ENCODE measurements at places on chromosomes 11 and 22.

DNA sequence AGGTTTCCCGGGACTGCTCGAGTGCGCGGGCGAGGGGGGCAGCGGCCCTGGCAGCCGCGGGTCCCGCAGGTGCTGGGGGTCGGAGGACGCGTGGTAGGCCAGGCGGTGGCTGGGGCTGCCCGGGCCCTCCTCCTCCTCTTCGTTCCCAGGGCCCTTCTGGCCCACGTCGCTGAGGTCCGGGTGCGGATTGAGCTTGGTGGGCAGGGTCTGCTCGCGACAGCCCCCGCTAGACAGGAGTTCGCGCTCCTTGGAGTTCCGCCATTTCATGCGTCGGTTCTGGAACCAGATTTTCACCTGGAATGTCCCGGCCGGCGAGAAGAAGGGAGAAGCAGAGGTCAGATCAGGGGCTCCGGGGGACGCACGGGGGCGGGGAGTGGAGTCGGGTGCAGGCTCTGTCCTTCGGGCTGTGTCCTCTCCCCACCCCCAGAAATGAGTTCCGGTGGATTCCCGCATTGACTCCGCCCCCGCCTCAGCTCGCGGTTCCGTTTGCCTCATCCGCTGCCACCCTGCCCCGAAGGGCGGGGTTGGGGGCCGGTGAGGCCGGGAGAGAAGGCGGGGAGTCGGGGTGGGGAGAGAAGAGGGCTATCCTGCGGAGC is 3.9 kb downstream of the DBX1 start:
- no peak for DNase-seq

DNA sequence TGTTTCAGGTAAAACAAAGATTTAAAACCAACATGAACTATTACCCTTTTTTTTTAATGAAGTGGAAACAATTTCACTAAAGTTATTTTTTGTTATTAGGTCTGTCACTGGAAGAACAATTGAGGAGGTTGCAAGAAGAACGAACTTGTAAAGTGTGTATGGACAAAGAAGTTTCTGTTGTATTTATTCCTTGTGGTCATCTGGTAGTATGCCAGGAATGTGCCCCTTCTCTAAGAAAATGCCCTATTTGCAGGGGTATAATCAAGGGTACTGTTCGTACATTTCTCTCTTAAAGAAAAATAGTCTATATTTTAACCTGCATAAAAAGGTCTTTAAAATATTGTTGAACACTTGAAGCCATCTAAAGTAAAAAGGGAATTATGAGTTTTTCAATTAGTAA is 30.9 kb downstream of the BIRC2 start:
- no peak for DNase-seq

- no peak for DNase-seq
These were observed 105.8 kb upstream of the TRIM77 start for GRCh38 chr11:89604281-89604680.

GRCh38 chr22:22180738-22181285 is 63.8 kb upstream of the VPREB1 start:
- no peak for DNase-seq

DNA sequence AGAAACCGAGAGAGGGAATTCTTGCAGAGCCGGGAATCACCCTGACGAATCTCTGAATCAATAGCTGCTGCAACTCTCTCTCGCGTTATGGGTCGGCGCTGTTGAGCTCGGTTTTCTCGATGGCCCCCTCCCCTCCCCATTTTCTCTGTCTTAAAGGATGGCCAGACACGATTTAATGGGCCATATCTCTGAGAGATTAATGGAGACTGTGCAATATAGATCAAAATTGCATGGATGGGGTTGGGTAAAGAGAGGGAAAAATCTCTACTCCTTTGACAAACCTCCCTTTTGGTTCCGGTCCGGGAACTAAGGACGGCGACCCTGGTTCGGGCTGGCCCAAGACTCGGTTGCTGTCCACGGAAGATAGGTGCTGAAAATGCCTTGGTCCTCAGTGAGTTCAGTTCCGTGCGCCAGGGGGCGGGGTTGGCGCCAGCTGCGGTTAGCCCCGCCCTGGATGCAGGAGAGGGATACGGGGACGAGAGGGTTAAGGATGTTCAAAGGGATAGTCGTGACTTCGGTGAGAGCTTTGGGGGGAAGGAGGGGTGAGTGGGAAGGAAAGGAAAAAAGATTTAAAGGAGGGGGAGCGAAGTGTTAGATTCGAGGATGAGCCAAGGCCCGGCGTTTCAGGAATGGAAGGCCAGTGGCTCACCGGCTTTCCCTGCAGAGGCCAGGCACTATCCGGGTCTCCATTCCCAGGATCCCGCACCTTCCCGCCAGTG is 103.6 kb upstream of the HSD17B12 start:
- DNase-seq, result no peak

DNA sequence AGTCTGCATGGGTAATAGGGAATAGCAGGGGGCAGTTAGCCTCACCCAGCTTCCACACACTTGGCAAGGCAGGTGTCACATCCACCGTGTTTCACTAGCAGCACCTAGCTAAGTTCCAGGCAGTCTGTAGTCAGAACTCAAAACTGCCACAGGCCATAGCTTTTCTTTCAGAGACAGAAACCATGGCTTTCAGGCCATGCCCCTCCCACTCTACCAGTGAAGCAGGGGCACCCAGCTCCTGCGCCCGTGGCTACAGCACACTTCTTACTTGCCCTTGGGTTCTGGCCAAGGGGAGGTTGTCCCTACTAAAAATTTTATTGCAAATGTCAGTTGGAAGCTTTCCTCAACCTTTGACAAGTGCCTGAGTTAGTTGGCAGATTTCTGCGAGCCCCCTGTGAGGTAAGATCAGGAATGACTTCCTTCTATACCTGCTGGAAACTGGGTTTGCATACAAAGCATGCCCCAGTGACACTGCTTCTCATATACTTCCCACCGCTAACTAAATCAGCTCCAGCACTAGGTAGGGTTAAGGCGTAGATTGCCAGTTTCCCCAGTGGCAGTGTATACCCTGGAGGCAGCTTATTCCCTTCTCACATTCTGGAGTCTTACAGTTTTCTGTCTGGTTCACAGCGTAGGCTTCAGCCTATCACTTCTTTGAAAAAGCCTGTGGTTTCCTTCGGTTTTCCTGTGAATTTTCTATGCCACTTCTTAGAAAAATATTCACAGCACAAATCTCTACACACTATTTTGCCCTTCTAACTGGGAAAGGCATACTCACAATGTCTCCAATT is 139.0 kb upstream of the LUZP2 start:
- no peak for DNase-seq

- DNase-seq, result no peak
These were observed 12.4 kb downstream of the POLR3H start for GRCh38 chr22:41531715-41532477.

DNA sequence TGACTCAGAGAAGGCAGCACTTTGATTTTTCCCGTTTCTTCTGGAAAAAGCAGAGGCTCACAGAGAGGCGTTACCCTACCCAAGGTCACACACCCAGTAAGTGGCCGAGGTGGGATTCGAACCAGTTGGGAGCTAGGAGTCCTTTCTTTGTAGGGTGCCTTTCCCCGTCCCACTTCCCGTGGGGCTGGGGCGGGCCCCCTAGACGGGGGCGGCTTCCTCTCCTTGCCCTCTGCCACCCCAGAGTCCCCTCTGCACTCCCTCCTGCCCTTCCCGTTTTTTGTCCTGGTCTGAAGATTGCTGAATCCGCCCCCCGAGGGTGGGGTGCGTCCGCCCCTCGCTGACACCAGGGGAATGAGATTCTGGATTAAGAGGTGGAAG is 747 bp downstream of the TPCN2 start:
- DNase-seq, result no peak

- DNase-seq, result no peak
These were observed 24.8 kb upstream of the SWAP70 start for GRCh38 chr11:9639099-9639498.

GRCh38 chr11:45847911-45848316 is 639 bp downstream of the CRY2 start:
- no peak for DNase-seq

- DNase-seq, result no peak
These were observed 16.9 kb upstream of the CDC42BPG start for GRCh38 chr11:64861227-64861975.

GRCh38 chr11:130475426-130476053 is 27.1 kb downstream of the ADAMTS15 start:
- no peak for DNase-seq

- no peak for DNase-seq
These were observed 41.8 kb downstream of the CCDC81 start for GRCh38 chr11:86416494-86416893.

DNA sequence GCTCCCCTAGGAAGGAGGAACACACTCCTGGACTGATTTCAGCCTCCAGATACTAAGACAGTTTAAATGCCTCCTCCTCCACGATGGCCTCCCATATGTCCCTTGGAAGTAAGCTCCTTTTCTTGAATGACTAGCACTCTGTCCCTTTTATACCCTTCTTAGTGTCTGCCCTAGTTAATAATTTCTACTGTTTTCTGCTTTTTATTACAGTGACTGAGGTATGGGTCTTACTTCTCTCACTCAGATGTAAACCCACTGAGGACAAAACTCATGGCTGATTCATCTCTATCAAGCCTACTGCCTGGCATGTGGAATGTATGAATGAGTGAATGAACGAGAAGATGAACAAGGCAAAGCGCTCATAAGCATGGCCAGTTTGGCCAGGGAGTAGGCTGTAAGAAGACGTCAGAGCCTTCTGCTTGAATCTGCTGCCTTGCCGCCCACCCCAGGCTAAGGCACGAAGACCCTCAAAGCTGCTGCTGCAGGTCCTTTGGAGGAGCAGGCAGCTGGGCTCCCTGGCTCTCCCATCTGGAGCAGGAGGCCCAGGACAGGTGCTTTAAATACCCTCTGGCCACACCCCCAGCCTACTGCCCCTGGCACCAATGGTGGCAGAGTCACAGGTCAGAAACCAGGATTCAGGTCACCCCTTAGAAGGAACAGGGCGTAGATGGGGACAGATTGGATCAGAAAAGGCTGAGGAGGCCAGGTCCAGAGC is 8.2 kb upstream of the PGA3 start:
- DNase-seq, result no peak

DNA sequence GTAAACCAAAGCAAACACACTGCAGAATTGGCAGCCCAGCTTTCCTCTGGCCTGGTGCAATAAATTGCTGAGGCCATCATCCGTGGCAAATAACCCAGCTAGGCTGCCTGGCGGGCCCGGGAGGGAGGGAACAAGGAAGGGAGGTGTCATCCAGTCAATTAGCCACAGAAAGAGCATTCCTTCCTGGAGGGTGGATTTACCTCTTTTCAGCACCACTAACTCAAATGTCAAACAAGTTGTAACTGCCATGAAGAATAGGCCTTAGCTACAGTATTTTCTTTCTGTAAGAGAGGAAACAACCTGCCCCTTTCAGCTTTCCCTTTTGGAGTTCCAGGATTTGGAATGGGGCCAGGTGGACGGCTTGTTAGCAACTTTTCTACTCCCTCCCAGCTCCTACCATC is 163.8 kb upstream of the BDNF start:
- DNase-seq, result no peak

DNA sequence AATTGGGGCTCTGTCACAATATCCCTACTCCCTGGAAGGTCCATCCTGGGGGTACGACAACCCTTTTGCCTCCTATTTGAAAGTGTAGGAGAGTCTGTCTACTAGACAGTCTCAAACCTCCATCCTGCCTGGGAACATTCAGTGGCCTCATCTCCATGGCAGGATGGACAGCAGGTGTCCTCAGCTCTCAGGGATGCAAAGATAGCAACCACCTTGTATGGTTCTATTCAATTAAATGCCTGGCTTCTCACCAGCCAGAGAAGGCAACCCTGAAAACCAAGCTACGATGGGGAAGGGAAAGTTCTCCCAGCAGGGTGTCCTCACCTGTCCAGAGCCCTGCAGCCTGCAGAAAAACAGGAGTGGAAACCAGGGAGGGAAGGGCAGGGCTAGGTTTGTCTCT is 164.9 kb downstream of the MIAT start:
- DNase-seq, result no peak

DNA sequence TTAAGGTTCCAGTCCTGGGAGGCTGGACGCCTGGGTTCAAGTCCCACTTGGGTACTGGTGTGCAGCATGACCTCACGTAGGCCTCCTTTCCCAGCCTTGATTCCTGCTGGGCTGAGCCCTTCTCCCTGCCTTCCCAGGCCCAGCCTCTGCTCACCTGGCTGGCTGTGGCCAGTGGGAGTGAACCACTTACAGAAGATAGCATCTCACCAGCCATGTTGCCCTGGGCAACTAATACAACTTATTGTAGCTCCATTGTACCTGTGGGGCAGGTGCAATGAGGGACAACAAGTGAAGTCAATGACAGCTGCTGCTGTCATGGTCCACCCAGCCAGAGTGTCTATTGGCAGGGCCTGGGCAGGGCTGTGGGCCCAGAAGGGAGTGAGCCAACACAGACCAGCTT is 48.4 kb upstream of the MPEG1 start:
- DNase-seq, result no peak

- DNase-seq, result no peak
These were observed 2.5 kb downstream of the KCNJ11 start for GRCh38 chr11:17385926-17386325.

- no peak for DNase-seq
These were observed 2.6 kb downstream of the CASP12 start for GRCh38 chr11:104895634-104896033.

DNA sequence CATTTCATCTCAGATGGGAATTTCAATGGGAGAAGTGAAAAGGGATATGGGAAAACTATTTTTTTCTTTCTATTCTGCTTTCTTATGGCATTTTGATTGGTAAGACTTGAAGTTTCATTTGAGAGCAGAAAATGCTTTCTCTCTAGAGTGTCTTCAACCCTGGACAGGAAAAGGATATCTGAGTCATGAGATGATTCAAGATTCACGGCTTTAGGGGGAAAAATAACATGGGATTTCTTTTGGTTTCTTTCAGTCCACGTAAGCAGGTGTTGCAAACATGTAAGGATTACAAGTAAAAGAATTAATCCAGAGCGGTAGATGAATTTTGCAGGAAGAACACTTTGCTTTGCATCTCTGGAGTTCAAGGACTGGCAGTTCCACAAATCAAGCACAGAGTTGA is 1001.0 kb upstream of the TENM4 start:
- no peak for DNase-seq

DNA sequence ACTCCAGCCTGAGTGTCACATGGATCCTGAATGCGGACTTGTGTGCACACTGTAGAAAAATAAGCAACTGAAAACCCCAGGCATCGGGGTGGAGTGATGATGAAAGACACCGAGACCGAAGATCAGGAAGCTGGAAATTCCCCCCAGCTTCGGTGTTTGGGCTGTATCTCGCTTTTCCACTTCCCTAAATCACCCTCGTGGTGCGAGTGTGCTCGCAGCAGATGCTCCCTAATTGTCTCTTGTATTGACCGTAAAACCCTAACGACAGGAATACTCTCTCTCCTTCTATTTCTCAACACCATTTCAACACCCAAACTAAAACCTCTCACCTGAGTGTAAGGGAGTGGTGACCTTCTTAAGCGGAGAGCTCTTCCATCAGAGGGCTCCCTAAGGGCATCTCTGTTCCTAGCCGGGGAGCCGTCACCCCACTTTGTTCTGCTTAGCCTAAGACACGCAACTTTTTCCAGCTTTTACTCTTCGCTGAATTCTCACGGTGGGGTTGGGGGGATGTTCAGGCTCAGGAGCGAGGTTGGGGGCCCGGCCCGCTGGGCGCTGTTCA is 635 bp upstream of the GRK3 start:
- no peak for DNase-seq

Data from NK-92 treated with Interleukin-12 subunit alpha and Interleukin-12 subunit beta, amount 100 ng/mL, for 24 hours (cell line).